ENCODE measurements at places on chromosomes 7 and 10.

DNA sequence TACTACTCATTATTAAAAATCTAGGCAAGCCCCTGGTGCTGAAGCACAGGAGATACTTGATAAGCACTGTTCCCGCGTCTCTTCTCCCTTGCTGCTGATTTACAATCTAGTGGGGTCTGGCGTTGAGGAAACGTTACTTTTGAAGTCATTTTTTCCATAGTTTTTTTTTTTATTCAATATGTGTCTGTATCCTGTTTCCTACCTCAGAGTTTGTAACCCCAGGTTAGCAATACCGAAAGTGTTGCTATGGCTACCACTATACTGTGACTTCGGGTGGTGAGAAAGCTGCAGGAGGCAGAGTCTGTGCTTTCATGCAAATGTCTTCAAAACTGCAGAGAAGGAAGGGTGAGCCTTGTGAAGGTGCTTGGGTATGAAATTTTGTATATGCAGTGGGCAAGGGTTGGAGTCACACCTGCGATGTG lies 458.8 kb upstream of the GHITM start:
- DNase-seq: no peak

DNA sequence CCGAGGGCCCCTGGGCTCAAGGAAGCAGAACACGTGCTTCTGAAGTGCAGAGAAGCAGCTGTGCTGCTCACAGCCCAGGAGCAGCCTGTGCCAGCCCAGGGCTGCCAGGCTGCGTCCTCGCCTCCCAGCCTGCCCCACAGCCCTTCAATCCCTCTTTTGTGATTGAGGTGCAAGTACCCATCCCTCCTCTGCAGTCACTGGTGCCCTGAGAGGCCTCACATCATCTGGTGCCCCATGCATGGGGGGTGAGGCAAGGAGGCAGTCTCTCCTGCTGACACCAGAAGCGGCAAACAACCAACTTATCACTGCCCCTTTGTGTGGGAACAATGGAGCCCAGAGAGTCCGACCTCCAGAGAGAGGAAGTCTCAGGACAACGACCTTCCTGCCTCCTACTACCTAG lies 49.8 kb upstream of the FGFR2 start:
- no peak for DNase-seq

DNA sequence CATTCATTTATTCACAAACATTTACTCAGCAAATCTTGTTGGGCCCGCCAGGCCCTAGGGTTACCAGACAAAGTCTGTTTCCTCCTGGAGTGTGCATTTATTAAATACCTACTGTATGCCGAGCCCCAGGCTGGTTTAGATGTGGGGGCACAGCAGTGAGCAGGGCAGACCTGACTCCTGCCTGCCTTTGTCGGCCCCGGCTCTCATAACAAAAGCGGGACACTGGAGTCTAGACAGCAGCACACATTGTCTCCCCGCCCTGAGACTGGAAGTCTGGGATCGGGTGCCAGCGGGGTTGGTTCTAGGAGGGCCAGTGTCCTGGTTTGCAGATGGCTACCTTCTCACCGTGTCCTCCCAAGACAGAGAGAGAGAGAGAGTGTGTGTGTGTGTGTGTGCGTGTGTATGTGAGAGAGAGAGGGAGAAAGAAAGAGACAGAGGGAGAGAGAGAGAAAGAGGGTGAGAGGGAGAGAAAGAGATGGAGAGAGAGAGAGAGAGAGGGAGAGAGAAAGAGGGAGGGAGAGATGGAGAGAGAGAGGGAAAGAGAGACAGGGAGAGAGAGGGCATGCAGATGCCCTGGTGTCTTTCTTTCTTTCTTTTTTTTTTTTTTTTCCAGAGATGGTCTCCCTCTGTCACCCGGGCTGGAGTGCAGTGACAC lies 25.9 kb downstream of the ELFN1 start:
- DNase-seq: no peak

DNA sequence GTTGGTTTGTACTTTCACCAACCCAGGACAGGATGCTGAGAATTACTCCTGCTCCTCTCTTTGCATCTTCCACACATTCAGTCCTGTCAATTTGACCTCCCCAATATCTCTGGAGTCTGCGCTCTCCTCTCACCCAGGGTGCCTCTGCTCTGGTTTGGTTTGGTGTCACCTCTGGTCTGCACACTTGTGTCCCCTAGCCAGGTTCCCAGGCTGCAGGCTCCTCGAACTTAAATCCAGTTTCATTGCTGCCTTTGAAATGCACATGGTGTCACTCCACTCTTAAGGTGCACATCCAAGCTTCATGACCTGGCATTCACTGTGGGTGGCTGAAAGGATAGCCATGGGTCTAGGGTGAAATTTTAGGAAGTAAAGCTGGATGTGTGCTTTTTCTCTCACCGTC lies 271.6 kb downstream of the RPS24 start:
- no peak for DNase-seq

DNA sequence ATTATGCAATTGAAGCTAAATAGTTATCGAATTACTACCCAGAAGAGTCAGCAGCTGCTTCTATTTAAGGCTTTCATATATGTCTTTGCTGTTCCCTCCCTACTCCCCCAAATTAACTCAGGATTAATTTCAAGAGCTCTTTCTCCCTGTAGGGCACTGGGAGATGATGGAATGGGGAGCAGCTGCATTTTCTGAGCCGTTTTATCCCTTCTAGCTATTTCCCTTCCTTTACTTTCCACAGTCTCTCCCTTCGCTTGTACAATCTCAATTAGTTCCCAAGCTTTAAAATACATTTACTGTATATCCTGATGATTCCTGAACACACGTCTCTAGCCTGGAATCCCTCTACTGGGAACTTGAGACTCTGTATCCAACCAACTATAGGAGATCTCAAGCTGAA lies 19.8 kb upstream of the TSPAN12 start:
- DNase-seq: no peak

- no peak for DNase-seq
Observed at GRCh38 chr10:99913831-99914235, 95.9 kb downstream of the DNMBP start.

DNA sequence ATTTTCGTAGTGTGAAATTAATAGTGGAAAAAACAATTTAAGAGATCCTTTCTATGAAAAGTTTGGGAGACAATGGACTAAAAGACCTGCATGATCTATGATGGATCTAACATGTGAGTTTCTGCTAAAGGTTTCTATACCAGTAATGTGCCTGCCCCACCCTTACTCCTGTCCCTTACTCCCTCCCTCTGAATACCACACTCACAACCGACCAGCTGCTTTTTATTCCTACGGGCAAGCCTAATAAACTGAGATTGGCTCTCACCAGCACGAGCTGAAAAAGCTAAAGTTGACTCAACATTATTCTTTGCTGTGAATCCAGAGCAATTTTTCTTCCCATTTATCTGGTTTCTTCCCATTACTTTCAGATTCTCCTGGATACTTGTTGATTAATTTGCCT lies 17.8 kb upstream of the REEP3 start:
- no peak for DNase-seq

DNA sequence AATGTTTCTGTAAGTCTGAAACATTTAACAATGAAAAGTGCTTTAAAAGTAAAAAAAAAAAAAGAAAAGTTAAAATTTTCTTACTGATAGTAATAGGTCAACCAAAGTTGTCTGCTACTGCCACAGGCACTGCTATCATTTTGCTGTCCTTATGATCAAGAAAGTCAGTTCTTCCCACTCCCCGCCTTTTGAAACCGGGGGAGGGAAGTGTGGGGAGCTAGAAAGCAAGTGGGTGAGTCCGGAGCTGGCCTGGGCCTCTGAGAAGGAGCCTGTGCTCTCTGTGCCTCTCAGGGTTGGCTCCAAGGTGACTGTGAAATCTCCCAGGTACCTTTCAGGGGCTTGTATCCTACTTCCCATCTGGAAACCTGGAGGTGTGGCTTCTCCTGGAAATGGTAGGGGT lies 7.3 kb downstream of the C7orf57 start:
- DNase-seq: no peak

DNA sequence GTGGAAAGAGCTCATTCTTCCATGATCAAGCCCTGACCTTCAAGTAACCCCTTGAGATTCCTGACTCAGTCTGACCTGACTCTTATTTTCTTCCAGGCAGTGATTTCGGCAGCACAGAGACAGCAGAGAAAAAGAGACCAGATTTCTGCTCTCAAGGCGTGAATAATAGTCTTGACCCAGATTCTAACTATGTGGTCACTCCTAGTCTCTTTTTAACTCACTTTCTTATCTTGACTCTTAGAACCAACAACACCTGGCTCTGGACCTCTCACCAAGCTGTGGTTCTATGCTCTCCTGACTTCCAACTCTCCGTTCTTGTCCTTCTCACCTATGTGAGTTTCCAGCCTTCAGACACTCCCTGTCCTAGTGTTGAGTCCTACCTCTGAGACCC lies 36.9 kb upstream of the KDM7A start:
- no peak for DNase-seq

DNA sequence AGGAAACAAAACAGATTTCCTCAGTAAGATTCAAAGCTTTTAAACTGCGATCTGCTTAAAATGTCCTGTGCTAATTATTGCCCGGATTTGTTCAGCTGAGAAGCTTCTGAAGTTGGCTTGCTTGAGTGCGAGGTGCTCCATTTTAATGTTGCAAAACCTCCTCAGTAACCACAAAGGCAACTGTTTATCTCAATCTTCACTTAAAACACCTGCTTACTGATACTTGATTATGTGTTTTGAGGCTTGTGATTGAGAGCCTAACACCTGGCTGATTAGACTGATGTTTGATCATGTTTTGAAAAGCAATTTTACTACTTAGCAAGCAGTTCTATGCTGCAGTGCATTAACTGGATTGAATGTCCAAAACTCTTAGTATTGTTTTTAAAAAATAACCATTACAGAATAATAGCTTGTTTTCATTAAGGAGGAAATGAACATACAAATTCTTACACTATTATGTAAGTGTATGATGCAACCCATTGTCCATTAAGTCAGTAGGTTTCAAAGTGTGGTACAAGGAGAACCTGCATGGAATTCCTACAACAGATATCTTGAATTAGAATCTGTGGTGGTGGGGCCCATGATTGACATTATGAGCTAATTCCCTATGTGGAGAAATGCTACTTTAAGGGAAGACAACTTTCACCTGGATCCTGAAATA lies 96.9 kb upstream of the FAM180A start:
- DNase-seq: no peak

DNA sequence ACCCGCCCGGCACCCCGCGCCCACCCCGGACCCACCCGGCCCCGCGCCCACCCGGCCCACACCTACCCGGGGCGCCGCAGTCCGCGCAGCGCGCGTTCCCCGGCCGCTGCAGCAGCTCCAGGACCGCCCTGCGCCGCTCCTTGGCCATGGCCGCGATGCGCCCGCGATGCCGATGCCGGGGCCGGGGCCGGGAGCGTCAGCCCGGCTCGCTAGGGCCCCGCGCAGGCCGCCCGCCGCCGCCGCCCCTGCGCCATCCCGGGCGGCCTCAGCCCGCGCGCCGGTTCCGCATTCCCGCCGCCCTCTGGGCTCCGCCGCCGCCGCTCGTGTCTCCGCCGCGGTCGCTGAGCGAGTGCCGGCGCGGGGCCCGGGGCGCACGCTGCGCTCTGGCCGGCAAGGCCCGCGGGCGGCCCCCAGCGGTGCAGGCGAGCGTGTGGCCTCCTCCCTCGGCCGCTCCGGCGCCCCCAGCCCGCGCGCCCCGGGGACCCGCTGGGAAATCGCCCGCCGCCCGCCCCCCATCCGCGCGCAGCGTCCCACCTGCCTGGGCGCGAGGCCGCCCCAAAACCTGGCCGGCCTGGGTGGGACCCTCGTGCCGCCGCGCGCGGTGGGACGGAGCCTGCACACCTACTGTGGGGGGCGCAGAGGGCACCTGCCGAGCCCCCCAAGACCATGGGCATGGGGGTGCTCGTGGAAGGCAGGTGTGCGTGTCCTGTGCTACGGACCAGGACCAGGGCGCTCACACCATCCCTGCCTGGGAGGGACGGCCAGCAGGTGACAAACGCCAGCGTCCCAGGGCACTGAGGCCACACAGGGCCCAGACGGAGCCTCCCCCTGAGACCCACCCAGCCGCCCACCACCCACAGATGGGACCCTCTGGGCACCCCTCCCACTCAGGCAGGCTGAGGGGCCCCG lies at the start of gene ADAP1:
Gene ADAP1, minus strand, starts transcription at position 351 of the 909 bp plus-strand sequence. Its CDS starts 203 bp downstream, at position 148.
- DNase-seq: no peak

- DNase-seq: no peak
Observed at GRCh38 chr7:50268223-50268622, 36.3 kb upstream of the IKZF1 start.

GRCh38 chr10:99769706-99770105 lies 12.7 kb upstream of the ABCC2 start:
- no peak for DNase-seq

- DNase-seq: no peak
Observed at GRCh38 chr7:142787034-142787768, 16.4 kb downstream of the PRSS2 start.

DNA sequence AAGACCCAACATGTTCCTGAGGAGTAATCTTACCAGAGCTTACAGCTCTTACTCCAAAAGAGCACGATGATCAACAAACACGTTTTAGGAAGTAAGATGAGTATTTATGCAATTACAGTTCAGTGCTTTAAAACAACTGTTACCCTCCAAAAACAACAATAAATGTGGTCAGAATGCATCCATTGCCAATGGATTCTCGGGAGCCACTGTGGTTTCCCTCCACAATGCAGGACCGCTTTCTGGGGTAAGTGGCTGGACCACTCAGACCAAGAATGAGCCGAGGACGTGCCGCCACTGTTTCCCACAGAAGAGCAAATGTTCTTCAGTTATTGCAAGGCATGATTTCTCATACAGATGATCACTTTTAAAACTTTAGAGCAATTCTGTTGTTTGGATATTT lies 232.3 kb upstream of the MKLN1 start:
- no peak for DNase-seq

- DNase-seq: no peak
Observed at GRCh38 chr10:71084061-71084817, 128.1 kb upstream of the UNC5B start.

GRCh38 chr7:119925581-119926289 lies 347.2 kb upstream of the KCND2 start:
- DNase-seq: no peak

DNA sequence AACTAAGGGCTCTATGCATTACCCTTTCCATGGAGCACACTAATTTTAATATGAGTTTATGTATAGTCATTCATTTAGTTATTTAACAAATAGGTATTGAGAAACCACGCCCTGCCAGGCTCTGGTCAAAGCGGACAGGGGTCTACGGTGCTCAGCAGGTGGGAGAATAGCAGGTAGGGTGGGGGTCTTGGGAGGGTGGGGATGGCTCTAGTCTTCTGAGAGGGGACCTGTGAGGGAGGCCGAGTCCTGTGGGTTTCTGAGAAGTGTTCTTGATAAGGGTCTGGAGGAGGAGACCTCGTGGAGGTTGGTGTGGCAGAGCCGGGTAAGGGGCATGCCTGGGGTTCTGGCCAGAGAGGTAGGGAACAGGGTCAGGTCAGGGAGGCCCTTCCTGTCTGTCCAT lies 1.1 kb downstream of the WDFY4 start:
- DNase-seq: no peak

GRCh38 chr10:21280971-21281572 lies 244.4 kb downstream of the SKIDA1 start:
- DNase-seq: no peak

- no peak for DNase-seq
Observed at GRCh38 chr10:100805543-100806355, 60.4 kb downstream of the PAX2 start.

DNA sequence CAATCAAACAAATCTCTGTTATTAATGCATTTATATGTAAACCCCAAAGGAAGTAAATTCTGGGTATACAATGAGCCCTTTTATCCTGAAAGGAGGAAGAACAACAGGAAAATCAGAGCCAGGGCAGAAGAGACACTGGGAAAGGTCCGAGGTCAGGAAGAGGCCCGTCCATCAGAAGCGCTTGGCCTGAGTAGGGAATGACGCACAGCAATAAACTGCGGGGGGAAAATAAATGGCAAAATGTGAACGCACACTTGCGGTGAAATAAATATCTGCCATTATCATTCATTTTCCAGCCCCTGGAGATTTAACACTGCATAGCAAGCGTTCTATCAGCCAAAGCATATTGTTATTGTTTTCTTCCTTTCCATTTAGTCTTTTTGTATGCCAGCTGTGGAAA lies 243.4 kb downstream of the COBL start:
- no peak for DNase-seq

Data from esophagus squamous epithelium (tissue), 5 donors.